ENCODE measurements at places on chromosomes 5 and 9.

GRCh38 chr9:120720404-120720803, 6.1 kb upstream of the MEGF9 start:
- DNase-seq = no peak

- DNase-seq = no peak
Measured at GRCh38 chr5:173670791-173671120, 54.3 kb upstream of the BOD1 start.

DNA sequence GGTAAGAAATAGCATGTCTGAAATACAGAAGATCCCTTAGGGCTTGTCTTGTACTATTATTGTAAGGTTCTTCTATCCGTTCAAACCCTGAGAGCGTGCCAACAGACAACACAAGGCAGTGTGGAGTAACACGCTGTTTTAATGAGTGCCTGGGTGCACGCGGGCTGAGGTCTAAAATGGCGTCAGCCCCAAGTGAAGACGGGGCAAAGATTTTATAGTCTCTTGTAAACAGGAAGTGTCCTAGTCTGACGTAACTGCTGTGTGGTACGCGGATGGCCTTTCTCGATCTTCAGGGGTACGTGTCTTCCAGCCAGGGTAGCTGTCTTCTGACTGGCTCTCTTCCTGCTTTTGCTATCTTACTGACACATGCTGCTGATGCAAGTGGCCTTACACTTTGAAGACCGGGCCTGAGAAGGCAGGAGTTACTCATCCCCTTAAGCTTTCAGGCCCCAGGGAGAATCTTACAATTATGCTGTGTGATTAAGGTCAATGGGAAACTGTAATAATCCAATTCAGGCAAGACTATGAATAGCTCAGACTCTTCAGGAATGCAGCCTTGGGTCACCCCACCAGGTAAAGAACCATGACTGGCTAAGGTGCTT, 1812.0 kb upstream of the CDH9 start:
- no peak for DNase-seq

GRCh38 chr5:174690271-174690670, 34.1 kb upstream of the MSX2 start:
- no peak for DNase-seq

GRCh38 chr5:52856564-52856963, 68.8 kb downstream of the ITGA1 start:
- DNase-seq = no peak

DNA sequence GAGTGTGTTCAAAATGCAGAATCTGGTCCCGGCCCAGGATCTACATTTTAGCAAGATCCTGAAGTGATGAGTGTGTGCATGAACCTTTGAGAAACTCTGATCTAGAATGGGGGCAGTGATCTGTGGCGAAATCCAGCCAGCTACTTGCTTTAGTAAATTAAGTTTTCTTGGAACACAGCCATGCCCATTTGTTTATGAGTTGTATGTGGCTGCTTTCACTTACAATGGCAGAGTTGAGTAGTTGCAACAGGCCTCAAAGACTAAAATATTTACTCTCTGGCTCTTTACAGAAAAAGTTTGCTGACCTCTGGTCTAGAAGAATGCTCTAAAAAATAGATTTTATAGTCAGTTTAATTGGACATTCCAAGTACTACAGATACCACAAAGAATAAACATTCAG, 588.3 kb downstream of the BNC2 start:
- no peak for DNase-seq

DNA sequence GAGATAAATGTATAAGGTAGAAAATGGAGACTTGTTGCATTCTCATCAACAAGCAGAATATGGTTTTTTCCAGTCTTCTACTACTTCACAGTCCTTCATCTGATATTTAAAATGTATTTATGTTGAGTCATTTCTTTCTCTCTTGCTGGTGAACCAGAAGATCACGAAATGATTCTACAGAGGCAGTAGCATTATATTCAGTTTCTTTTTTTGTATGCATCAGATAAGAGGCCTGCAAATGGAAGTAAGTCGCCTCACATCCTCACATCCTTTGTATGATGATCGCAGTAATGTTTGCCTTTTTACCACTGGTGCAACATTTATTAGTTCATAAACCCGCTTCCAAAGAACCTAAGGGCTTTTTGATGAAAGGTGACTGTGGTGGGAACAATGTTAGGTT, 22.1 kb upstream of the IL13 start:
- no peak for DNase-seq

DNA sequence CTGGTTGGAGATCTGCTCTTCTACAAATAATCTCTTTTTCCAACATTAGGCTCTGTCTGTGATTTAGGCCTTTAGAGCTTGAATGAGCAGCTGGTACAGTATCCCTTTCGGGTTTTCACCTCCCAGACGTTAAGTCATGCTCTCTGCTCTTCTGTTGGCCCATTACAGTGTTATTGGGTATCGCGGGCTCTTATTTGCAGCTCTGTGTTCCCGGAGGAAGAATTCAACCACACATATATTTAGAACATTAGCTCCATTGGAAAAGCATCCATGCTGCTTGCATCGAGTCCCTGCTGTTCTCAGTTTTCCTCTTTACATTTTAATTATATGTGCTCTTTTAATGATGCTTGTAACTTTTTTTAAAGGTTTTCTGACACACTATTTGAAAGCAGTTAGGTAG, 278.0 kb upstream of the ADCY2 start:
- no peak for DNase-seq

DNA sequence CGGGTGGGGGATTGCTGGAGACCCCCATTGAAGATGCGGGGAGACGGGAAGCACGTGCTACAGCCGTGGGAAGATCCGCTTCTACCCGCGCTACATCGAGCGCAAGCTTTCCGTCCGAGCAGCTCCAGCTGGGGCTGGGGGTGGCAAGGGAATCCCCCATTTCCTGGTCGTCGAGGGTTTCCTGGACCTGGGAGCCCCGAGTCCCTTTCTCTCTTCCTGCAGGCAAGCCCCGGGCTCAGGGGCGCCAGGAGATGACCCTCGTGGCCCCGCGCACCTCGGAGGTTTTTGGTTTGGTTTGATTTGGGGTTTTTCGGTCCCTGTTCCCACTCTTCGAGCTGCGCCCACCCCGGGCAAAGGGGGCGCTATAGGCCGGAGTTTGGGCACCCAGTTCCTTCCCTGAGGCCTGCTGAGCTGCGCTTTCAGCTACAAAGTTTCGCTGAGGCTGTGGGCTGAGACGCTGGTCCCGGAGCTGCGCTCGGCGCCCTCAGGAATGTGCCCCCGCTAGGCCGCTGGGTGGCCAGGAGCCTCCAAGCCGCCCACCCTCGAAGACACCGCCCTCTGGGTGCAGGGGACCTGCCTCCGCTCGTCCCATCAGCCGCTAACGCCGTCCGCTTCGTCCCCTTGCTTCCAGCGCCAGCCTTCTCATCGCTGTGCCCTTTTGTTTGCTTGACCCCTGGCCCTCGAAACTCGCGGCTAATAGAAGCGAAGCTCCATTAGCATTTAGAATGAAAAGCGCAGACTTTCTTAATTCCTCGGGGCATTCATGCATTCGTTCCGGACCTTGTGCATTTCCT, 2.9 kb downstream of the NR4A3 start:
- DNase-seq = no peak

GRCh38 chr9:37342493-37342892, 80.0 kb upstream of the GRHPR start:
- DNase-seq = no peak

DNA sequence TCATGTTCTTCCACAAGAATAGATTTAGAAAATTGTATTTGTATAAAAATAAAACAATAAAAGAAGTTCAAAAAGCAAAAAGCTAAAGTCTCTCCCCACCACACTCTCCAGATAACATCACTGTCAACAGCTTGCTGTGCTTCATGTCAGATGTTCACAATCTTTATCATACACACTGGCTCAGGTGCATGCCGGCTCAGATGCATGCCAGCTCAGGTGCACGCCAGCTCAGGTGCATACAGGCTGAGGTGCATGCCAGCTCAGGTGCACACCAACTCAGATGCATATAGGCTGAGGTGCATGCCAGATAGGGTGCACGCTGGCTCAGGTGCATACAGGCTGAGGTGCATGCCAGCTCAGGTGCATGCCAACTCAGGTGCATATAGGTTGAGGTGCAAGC, 26.5 kb downstream of the SEMA4D start:
- peak; percentile 15 for DNase-seq

DNA sequence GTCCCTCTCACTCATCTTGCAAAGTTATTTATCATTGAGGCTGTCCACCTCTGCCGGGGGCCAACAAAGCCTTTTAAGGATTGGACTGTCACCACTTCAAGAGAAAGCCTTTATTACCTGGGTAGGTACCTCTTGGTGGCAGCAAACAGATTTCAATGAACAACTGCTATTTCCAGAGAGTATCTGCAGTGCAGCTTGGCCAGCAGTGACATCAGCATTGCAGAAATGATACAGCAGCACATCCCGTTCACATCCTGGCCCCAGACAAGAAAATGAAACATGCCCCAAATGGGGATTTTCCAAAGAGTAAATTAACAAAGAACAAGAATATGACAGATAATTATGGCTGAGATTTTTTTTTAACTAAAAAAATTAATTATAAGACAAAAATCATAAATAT, 2.3 kb upstream of the SPATA6L start:
- DNase-seq = no peak

DNA sequence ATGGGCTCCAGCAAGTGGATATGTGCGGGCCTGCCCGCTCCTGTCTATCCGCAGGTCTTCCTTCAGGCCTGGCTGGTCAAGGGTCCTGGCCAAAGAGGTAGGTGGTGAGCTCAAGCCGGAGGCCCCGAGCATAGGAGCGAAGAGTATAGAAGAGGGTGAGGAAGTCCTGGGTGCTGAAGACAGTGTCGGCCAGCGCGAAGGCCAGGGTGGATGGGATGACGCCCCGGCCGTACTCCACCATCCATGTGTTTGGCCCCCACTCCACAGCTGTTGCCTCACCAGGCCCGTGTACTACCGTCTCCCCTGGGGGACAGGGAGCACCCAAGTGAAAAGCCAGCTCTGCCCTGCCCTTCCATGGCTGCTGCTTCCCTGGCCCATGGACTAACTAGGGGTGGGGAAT, 2.0 kb downstream of the SIGMAR1 start:
- DNase-seq = no peak

- no peak for DNase-seq
Measured at GRCh38 chr9:91946196-91946595, 3.8 kb downstream of the ROR2 start.

- no peak for DNase-seq
Measured at GRCh38 chr5:176748967-176749935, 61.1 kb upstream of the UNC5A start.

DNA sequence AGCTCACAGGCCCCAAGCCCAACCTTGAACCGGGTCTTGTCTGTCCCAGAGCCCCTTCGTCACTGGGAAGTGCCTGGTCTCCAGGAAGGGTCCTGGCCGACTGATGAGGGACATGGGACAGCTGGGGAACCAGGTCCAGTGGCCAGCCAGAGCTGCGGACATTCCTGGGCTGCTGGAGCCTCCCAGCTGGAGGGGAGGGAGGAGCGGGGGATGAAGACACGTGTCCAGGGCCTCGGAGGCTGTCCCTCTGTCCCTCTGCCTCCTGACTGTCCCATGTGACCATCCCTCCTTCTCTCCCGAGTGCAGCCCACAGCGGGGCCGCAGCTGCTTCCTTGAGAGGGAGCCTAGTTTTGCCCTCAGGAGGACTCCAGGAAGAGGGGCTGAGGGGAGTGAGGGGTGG, 41.7 kb upstream of the UBAC1 start:
- no peak for DNase-seq

DNA sequence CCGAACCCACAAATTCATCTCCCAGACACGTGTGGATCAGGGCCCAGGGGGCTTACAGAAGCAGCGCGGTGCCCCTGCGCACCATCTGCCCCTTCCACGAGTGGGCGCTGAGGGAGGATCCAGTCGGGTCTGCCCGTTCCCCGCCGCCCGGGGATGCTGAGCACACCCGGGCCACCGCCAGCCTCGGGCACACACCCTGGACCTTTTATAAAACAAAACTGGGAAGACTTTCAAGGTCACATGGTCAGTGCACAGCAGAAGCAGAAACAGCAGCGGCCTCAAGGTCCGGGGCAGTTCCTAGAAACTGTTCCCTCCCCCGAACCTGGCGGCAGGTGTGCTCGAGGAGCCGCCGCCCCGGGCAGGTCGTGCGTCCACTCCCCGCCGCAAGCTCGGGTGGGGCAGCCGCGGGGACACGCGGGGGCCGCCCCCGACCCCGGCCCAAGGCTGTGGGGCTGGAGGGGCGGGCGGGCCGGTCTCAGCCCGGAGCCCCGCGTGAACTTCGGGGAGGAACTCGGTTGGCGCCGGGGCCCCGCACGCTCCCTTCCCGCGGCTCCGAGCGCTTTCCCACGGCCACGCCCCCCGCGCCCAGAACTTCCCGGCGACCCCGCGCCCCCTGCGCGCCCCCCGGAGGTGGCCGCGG, 633 bp upstream of the PPP1R26 start:
- DNase-seq = peak; percentile 39

DNA sequence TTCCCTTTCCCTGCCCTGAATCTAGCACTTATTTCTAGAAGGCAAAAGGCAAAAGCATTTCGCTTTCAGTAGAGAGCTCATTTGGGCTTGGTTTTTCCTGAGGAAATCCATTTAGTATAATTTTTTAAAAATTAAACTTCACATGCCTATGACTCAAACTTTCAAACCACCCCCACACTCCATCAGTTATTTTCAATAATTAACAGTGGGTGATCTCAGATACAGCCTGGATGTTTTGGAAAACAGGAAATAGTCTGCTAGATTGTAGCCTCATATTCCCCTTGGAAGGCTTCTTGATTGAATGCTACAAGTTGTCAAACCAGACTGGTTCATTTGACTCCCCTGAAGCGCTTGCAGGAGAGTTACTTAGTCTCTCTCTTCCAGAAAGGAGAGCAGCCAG, 40.6 kb downstream of the SEMA5A start:
- DNase-seq = no peak

DNA sequence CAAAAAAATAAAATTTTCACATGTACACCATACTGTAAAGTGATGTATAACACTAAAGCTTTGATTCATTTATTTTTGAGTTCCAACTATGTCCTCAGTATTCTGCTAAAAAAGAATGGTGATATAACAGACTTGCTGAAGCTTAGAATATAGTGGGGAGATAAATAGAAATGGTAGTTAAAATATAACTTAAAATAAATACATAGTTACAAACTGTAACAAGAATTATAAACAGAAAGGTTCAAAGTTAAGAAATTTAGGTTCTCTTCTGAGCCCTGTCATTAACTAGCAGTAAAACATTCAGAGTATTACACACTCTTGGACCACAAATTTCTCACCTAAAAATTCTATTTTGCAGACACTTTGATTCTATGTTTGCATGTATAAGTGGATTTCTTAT, 392.1 kb downstream of the ANXA1 start:
- no peak for DNase-seq
